GM04504 (cell line): ENCODE measurements at places on chromosomes 13 and 19.
A peak's percentile ranks its signal among the peaks of the same experiment; 100 is the strongest.

- DNase-seq, result no peak
Observed at GRCh38 chr13:99173606-99174005, 27.0 kb upstream of the UBAC2 start.

- no peak for DNase-seq
Observed at GRCh38 chr19:35086455-35086854, 29.2 kb upstream of the FXYD3 start.

DNA sequence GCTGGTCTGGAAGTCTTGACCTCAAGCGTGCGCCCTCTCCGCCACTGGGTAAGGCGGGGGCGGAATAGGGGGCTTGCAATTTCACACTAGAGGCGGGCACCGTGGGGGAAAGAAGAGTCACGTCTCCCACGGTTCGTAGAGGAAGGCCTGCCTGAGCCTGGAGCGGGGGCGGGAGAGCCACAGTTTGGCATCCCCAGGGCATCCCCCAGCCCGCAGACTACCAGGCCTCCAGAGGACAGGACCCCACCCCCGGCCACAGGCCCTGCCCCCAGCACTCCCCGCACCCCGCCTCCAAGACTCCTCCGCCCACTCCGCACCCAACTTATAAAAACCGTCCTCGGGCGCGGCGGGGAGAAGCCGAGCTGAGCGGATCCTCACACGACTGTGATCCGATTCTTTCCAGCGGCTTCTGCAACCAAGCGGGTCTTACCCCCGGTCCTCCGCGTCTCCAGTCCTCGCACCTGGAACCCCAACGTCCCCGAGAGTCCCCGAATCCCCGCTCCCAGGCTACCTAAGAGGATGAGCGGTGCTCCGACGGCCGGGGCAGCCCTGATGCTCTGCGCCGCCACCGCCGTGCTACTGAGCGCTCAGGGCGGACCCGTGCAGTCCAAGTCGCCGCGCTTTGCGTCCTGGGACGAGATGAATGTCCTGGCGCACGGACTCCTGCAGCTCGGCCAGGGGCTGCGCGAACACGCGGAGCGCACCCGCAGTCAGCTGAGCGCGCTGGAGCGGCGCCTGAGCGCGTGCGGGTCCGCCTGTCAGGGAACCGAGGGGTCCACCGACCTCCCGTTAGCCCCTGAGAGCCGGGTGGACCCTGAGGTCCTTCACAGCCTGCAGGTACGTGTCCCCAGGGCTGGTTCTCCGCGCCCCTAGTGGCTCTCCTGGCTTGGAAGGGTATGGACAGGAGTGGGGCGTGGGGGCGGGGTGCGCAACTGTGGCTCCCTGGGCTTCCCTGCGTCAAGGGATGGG lies at the start of gene ANGPTL4:
Gene ANGPTL4, plus strand, starts transcription at position 353 of the 969 bp plus-strand sequence. Its CDS starts 167 bp downstream, at position 520.
- peak; percentile 58 for DNase-seq

DNA sequence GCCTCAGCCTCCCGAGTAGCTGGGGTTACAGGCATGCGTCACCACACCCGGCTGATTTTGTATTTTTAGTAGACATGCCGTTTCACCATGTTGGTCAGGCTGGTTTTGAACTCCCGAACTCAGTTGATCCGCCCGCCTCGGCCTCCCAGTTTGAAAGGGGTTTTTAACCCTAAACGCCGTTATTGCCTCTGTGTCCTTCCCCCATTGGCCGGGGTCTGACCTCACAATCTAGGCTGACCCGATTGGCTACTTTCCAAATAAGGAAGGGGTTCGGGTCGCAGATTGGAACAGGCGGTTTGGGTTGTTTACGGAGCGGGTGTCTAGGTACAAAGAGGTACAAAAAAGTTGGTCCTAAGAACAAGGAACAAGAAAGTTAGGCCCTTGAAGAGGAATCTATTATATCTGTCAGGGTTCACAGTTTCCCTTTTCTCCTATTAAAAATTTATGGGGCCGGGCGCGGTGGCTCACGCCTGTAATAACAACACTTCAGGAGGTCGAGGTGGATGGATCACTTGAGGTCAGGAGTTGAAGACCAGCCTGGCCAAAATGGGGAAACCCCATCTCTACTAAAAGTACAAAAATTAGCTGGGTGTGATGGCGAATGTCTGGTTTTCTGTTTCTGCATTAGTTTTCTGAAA lies 1.0 kb downstream of the ZNF253 start:
- DNase-seq, result peak; percentile 0

DNA sequence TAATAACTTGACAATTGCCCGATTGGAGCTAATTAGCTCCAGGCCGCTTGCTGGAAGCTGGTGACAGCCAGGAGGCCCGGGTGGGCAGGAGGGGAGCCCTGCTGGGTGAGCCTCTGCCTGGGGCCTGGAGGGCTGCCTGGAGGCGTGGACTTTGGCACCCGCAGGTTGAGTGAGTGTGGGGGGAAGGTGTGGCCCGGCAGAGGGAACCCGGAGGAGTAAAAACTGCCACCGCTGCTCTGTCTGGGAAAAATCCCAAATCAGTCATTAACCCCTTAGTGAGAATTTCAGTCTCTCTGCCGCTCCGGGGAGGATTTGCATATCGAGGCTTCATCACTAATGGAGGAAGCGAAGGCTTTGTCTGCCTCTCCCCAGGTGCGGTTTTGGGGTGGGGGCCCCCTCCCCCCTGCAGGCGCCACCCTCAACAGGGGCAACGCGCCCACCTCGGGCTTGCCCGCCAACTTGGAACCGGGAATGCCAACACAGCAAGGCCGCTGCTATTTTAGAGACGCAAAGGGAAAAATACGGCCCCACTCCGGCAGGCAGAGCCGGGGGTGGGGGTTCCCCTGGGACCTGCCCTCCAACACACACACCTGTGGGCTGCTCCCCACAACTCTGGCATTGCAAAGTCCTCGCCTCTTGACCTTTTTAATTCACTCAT lies 6.2 kb downstream of the EFNA2 start:
- DNase-seq, result no peak

DNA sequence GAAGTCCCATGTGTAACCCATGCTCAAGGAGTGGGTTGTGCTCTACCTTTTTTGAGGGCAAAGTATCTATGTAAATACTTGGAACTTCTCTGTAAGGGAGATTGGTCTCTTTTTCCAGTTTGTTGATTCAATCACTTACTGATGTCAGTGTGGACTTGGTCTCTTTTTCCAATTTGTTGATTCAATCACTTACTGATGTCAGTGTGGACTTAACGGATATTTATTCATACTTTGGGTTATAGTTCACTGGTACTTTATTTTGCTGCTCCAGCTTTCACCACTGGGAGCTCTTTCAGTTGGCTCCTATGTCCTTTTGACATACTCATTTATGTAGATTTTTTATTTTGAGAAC lies 36.4 kb downstream of the COG3 start:
- no peak for DNase-seq

DNA sequence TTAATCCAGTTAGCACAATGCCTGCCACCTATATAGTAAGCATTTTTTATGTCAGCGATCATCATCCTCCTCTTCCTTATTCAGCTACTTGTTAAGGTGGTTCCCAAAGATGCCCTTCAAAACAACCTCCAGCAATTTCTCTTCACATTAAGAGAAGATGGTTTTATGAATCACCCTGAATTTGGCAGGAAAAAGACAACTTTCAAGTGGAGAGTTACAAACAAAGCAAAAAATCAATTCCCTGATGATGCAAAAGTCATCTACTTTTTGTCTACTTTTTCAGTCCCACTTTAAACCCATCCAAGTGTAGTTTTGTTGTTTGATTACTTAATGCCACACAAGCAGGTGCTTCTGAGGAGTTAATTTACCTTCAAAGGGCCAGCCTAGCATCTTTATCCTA lies 139.1 kb upstream of the SERP2 start:
- no peak for DNase-seq

GRCh38 chr13:98856983-98857382 lies 104.5 kb upstream of the SLC15A1 start:
- no peak for DNase-seq

- no peak for DNase-seq
Observed at GRCh38 chr19:50311723-50312635, 17.2 kb downstream of the KCNC3 start.

DNA sequence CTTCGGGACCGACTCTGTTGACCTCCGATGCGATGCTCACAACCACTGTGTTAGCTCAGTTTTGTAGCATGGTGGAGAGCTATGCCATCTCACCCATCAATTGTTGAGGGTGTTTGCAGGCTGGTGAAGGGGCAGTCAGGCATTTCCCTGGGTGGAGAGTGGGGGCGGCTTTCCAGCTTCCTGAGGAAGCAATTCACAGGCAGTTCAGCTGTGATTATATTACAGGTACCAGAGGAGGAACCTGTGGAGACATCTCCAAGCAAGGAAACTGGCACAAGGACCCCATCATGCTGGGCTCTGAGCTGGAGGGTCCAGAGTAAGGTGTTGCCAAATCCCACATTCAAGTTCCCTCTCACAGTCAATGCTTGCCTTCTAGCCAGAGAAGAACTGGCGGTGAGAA lies 166.0 kb upstream of the ZNF536 start:
- no peak for DNase-seq

DNA sequence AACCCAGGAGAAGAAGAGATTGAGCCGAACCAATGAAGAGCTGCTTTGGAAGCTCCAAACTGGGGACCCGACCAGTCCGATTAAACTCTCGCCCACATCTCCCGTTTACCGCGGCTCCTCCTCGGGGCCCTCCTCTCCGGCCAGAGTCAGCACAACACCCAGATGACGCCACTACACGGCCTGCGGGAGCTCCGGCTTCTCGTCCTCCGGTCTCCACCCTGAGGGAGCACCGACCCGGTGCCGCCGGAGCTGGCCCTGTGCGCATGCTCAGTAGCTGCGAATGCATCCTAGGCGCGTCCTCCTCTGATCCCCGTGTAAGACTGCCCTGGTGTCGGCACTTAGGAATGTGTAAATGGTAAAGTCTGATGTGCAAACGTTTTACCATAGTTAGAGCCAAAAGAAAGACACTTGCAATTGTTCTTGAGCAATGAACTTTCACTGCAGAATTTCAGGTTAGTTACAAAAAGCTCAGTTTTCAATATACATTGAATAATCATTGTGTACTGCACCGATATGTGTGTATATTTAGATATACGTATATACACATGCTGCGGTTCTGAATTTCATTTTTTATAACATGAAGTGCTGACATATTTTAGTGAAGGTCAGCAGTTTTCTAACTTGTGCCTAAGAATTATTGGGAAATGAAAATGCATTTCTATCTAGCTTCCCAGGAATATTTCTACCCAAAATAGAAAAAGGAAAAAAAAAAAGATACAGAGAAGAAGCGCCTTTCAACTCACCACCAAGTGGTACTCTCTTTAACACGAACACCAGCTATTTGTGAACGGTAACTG lies 92.2 kb downstream of the SLC7A1 start:
- DNase-seq, result no peak

DNA sequence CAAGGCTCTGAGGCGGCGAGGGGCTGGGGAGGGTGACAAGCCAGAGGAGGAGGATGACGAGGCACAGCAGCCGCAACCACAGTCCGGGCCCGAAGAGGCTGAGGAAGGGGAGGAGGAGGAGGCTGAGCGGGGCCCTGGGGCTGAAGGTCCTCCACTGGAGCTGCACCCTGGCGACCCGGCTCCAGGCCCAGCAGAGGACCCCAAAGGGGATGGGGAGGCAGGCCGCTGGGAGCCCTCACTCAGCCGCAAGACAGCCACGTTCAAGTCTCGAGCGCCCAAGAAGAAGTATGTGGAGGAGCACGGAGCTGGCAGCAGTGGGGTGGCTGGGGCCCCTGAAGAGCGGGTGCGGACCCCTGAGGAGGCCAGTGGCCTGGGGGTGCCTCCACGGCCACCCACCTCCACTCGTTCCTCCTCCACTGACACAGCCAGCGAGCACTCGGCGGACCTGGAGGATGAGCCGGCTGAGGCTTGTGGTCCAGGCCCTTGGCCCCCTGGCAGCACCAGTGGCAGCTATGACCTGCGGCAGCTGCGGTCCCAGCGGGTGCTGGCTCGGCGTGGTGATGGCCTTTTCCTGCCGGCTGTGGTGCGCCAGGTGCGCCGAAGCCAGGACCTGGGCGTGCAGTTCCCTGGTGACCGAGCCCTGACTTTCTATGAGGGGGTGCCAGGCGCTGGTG lies 2.9 kb downstream of the CIC start:
- DNase-seq, result no peak

- DNase-seq, result no peak
Observed at GRCh38 chr19:43711751-43712355, 4.0 kb upstream of the IRGC start.

- DNase-seq, result no peak
Observed at GRCh38 chr19:34995551-34995950, 4.6 kb upstream of the GRAMD1A start.

GRCh38 chr19:48807590-48808308 lies 3.1 kb downstream of the BCAT2 start:
- DNase-seq, result no peak

GRCh38 chr13:24145240-24145639 lies 15.3 kb upstream of the SPATA13 start:
- DNase-seq, result peak; percentile 19

- DNase-seq, result no peak
Observed at GRCh38 chr13:108549934-108550333, 79.5 kb upstream of the MYO16 start.

- peak; percentile 79 for DNase-seq
Observed at GRCh38 chr19:46068345-46069258, 27.8 kb upstream of the IGFL4 start.

- DNase-seq, result no peak
Observed at GRCh38 chr19:38304866-38305429, 897 bp downstream of the C19orf33 start.

DNA sequence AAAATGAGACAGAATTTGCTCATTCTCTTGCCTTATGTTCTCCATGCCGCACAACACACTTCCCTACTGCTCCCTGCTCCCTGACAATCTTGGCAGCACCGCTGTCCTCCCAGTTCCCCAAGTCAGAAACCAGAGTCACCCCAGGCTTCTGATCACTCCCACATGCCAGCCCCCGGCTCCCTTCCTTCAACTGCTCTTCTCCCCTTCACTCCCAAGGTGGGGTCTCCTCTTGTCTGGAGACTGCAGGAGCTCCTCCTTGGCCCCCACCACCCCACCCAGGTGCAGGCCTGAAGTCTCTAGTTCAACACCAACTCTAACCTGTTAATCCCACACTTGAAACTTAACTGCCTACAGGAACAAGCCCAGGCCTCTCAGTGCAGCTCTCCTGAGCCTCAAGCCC lies 16.8 kb upstream of the AKAP8 start:
- DNase-seq, result no peak

GRCh38 chr13:108083056-108083455 lies 132.3 kb downstream of the LIG4 start:
- DNase-seq, result no peak

DNA sequence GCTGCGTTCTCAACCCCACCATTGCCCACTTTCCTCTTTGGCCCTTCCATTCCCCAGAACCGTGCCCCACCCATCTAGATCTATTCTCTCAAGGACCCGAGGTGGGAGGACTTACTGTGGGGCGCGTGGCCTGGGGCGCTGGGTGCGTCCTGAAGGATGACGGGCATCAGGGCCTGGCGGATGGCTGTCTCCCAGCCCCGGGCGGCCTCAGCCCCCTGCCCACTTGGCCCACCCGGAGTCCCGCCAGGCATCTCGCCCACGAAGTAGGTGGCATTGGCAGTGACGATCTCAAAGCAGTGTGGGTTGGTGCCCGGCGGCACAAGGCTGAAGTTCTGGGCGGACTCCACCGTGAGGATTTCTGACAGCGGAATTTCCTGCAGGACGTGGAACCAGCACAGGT lies 23.2 kb downstream of the PRKD2 start:
- DNase-seq, result no peak
